BJ (cell line): ENCODE measurements at places on chromosomes 11 and 22.

DNA sequence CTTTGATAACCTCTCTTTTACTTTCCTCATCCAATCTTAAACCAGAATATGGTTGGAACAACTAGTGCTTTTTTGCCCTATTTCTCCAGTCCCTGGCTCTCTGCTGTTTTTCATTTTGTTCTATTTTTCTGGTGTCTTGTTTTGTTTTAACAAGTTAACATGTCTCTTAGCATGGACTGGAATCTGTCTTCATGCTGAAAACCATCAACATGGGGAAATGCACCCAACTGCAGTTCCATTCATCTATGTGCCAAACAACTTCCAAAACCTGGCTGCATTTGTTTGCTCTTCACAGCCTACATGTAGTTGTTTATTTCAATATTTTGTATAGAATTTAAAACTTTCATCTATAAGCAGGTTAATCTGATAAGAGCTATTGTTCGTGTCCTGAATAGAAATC, 46.8 kb upstream of the NOX4 start:
- no peak for DNase-seq

GRCh38 chr22:46699091-46699490, 39.0 kb downstream of the CERK start:
- DNase-seq, result no peak

GRCh38 chr22:22558972-22559603, at the start of gene PRAME:
PRAME (minus strand) TSS chr22:22559265; CDS start chr22:22556832, 2,433 bp downstream.
- DNase-seq, result no peak

DNA sequence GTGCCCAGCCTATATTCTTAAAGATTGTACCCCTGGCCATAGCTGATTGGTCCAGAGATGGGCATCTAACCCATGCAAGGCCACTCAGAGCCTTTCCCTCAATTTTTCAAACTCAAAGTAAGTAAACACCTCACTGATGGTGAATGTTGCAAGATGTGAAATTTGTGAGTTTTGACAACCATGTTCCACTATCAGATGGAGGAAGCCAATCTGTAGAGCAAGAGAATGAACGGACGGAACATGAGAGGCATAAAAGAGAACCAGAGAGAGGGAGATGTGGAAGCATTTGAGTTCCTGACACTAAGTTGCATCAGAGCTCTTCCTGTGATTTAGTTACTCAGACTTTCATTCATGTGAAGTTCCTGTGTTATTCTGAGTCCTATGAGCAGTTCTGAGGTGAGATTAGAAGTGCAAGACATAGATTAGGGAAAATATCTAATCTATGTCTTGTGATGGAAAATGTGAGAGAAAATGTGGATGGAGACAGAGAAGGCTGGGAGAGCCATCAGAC, 73.3 kb downstream of the PRSS23 start:
- no peak for DNase-seq

DNA sequence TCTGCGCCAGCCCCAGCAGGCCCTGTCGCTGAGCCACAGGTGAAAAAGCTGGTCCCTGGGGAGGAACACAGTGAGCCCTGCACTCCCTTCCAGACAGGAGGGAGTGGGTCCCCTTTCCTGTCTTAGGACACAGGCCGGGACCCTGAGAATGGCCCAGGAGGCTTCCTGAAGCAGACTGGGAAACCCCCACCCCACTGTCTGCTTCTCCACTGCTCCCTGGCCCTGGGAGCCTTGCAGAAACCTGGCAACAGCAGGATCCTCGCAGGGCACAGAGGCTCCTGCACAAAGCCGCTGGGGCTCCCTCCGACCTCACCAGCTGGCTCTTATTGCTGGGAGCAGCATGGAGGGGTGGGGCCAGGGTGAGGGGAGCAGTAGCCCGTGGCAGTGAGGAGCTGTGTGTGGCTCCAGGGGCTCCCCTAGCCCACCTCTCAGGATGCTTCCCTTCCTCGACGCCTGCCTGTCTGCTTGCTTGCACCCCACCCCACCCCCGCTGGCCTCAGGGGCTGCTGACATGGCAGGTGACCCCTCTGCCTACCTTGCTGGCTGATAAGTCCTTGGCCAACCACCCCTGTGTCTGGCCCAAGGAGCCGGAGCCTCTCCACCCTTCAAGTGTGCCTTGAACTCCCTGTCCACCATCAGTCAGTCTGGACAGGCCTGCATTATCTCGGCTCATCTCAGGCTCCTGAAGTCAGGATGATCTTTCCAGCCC, 72.1 kb upstream of the KCNQ1OT1 start:
- no peak for DNase-seq

GRCh38 chr11:105046898-105047579, 1.9 kb upstream of the CARD16 start:
- DNase-seq, result peak; percentile 99

- DNase-seq, result no peak
Measured at GRCh38 chr22:28348613-28349609, 330.7 kb downstream of the TTC28 start.

DNA sequence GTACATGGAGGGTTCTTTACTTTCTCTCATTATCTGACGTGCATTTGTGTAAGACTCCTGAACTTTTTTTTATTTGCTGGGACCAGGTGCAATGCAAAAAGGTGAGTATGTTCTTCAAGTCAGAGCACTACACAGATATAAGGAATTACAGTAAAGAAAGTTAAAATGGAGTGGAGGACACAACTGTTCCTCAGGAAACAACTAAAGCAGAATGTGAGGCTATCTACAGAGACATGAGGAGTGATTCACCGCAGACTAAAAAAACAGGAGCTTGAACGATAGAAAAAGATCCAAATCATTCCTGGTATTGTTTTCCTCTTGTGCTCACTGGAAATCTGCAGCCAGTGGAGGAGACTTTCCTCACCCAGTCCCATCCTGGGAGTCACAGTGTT, 106.2 kb downstream of the ABTB2 start:
- no peak for DNase-seq

DNA sequence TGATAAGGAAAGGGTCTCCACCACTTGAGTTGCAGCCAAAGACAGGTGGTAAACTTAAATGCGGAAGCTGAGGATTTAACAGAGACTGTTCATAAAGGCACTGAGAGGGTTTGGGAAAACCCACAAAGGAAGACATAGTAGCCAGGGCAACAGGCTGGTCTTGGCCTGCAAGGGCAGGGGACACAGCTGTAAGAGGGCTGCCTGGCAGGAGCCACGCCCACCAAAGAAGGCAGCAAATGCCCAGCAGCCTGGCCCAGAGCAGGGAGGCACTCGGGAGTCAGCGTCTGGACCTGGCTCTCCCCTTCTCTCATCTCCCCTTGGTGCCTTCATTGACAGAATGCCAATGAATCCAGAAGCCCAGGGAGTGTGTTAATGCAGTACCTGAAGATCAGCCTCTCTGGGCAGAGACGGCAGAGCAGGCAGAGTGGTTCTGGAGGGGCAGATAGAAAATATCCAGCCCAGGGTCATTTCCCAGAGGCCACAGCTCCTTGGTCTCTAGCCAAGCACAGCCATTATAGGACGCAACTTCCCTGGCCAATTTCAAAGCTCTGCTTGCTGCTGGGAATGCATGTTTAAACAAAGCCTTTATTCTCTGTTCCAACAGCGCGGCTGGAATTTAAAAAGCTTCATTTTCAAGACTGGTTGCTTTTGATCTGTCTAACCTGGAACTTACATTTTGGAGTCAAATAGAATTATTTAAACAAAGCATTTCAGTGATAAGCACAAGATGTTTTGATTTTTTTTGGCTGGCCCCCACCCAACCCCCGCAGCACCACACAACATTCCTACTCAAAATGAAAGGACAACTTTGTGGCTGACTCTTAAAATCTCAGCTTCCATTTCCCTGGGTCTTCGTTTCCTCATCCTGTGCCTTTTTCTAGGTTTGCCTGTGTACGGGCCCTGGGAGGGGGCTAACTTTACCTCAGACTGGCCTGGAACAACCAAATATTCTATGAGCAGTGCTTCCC, 125.6 kb upstream of the LMO1 start:
- no peak for DNase-seq

DNA sequence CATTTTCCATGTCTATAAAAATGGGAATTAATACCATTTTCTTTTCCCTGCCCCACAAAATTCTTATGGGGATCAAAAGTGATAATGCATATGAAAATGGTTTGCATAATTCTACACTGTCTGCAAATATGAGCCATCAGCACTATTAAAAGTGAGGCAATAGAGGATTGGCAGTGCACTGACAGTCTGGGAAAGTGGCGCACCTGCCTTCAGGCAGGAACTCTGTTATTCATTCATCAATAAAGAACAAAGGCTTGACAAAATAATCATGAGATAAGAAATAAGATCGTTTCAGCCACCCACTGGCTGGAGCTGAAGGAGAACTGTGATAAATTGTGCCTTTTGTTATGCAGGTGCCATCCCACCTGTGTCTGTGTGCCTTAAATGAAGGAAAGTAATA, 49.5 kb downstream of the ARFGAP2 start:
- DNase-seq, result no peak

GRCh38 chr11:77789731-77790476, 30.6 kb downstream of the RSF1 start:
- DNase-seq, result no peak

DNA sequence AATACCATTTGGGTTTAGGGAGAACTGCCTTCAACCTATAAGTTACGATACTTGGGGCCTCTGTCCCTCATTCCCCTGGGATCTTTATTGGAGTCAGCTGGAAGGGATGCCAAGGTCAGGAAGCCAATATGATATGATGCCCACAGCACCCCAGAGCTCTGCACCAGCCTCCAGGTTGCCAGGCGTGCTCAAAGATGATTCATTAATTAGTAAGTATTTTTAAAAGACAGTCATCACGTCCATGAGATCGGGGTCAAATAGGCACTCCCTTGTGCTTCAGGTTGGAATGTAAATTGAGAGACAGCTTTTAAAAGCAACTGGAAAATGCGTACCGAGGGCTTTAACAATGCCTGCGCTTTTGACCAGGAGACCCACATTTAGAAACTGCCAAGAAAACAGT, 57.0 kb upstream of the CD5 start:
- no peak for DNase-seq

GRCh38 chr22:24483976-24484545, 11.1 kb upstream of the UPB1 start:
- no peak for DNase-seq

- DNase-seq, result no peak
Measured at GRCh38 chr11:101705972-101706371, 122.2 kb upstream of the TRPC6 start.

GRCh38 chr11:116927163-116927974, 89.9 kb upstream of the APOA1 start:
- DNase-seq, result no peak

GRCh38 chr11:72010529-72011233, 12.0 kb downstream of the IL18BP start:
- DNase-seq, result no peak

DNA sequence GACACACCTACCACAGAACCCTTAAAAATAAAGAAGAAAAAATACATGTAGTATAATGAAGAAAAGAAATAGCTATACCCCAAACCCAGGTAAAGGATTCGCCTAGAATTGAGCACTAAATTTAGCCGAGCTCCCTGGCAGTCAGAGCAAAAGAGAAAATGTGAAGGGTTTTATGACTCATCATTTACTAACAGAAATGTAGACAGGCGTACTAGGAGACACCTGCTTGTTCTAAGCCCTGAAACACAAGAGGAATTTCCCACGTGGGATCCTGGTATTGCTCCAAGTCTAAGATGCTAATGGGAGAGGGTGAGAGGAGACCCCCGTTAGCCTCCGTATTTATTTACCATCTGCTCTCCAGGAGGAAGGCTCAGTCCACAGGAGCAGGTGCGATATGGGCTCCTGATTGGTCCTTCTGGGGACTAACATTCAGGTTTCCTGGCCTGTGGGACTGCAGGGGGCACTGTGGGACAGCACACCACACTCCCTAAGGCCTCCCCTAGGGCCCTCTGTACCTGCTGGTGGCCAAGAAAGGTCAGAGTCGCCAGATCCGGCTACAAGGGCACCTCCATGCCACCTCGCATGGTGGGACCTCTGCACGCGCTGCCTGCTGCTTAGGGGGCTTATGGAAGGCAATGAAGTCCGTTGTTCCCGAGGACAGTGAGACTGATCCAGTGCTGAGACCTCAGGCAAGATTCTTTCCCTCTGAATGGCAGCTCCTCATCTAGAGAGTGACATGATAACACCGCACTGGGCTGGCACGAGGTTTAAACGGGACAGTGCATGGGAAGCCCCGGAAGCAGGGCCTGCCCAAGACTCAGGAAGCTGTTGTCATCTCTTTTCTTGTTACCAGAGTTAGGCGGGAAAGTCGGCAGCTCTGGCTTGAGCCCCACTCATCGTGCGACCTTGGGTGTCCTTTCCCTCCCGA, 25.8 kb downstream of the KCNC1 start:
- no peak for DNase-seq

DNA sequence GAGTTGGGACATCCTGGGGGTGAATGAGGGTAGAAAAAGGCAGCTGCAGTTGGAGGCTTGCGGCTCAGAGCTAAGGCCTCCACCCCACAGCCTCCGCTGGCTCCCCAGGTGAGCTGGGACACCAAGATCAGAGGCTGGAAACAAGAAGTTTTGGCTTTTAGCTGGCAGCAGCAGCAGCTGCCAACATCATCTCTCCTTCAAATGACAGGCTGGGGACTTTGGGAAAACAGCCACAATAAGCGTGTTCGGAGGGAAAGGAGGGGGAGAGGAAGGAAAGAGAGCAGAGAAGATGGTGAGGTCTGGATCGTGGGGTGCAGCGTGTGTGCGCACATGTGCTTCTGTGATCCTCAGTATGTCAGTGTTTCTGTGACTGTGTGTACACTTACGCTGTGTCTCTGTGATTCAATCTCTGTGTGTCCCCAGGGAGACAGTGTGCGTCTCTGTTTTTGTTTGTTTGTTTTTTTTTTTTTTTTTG, 62.0 kb upstream of the RASD2 start:
- no peak for DNase-seq

GRCh38 chr22:40479126-40479800, 108.9 kb downstream of the SGSM3 start:
- DNase-seq, result no peak

DNA sequence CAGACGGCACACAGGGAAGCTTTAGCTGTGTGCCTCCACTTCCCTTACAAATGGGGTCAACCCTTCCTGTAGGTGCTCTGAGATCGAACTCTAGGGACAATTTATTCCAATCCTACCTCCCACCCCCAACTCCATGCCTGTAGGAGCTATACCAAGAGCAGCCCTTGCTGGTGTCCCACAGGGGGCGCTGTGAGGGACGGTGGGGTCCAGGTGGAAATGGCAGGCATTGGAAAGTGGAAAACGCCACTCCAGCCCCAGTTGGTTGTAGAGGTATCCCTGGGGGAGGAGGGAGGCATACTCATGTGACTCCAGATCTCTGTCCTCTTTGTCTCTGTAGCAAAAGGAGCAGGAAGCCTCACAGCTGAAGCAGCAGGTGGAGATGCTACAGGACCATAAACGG, 161.3 kb downstream of the MYO18B start:
- no peak for DNase-seq

GRCh38 chr11:75849894-75850293, 34.9 kb downstream of the UVRAG start:
- DNase-seq, result no peak

- no peak for DNase-seq
Measured at GRCh38 chr11:128165572-128165971, 421.8 kb downstream of the ETS1 start.
